ENCODE measurements at places on chromosomes 5 and 9.

- no peak for DNase-seq
These were observed 86.6 kb downstream of the C5orf15 start for GRCh38 chr5:133881576-133882388.

- DNase-seq, result no peak
These were observed 15.6 kb downstream of the C5orf58 start for GRCh38 chr5:170248172-170248930.

DNA sequence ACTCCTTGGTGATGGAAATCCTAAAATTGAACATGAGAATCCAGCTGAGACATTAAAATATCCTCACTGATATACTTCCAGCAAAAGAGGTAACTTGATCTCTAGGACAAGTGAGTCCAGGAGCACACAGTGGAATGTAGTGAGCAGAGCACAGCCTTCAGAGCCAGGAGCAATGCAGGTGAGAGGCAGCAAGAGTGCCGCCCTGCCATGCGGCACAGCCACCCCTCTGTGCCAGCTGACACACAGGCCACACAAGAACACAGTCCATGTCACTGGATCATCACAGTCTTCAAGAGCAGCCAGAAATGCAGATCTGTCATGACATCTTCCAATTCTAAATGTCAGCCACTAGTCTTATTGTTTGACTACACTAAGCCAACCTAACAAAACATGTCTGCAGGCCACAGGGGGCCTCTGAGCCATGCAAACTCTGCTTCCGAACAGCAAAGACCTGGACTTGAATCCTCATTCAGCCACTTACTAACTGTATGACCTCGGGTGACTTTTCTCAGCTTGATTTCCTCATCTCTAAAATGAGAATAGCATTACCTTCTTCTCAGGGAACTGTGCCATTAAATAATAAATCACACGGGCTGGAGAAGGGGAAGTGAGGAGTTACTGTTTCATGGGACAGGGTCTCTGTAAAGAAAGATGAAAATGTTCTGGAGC is 47.0 kb downstream of the CCDC125 start:
- no peak for DNase-seq

DNA sequence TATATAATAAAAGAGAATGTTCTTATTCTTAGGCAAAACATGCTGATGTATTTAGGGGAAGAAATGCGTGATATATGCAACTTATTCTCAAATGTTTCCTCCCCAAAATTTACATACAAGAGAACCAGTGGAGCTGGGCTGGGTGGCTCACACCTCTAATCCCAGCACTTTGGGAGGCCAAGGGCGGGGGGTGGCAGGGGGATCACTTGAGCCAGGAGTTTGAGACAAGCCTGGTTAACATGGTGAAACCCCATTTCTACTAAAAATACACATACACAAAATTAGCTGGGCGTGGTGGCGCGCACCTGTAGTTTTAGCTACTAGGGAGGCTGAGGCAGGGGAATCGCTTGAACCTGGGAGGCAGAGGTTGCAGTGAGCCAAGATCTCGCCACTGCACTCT is 27.5 kb upstream of the UBTD2 start:
- DNase-seq, result no peak

DNA sequence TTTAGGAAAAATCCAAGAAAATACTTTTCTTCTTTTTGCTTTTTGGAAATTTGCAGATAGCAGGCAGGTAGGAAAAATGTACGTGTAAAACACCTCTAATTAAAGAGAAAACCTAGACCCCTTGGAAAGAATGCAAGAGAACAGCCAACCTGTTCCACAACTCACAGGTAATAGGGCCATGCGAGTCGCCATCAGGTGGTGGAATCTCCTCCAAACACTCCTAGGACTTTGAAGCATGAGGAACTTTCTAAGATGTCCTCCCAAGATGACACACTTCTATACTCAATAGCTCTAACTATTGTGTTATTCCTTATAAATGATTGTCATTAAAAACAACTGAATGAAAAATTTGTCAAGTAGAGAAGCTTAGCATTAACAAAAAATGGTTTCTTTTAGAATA is 174.0 kb downstream of the TMC1 start:
- no peak for DNase-seq

DNA sequence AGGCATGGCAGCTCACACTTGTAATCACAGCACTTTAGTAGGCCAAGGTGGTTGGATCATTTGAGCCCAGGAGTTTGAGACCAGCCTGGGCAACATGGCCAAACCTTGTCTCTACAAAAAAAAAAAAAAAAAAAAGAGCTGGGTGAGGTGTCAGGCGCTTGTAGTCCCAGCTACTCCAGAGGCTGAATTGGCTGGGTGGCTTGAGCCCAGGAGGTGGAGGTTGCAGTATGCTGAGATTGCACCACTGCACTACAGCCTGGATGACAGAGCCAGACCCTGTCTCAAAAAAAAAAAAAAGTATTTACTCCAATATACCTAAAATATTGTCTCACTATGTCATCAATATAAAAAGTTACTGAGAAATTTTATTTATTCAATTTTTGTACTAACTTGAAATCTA is 2.8 kb downstream of the SCAI start:
- no peak for DNase-seq

GRCh38 chr5:179907556-179908324 is at the start of gene TBC1D9B:
Gene TBC1D9B, minus strand, starts transcription at chr5:179907897. Its CDS starts 76 bp downstream, at chr5:179907821.
- no peak for DNase-seq

DNA sequence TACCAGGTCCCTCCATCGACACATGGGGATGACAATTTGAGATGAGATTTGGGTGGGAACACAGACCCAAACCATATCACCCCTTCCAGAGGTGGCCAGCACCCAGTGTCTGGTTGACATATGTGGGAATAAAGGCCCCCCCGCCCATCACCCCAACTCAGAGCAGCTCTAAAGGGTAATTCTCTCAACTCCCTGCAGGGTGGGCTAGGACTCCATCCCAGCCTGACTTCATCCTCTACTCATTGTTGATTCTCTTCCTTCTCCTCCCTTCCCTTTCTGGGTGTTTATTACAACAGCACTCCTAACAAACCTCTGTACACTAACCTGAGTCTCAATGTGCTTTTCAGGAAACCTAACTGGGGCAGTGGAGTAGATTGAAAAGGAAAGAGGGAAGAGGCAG is 339.9 kb downstream of the ACTL7B start:
- DNase-seq, result no peak

DNA sequence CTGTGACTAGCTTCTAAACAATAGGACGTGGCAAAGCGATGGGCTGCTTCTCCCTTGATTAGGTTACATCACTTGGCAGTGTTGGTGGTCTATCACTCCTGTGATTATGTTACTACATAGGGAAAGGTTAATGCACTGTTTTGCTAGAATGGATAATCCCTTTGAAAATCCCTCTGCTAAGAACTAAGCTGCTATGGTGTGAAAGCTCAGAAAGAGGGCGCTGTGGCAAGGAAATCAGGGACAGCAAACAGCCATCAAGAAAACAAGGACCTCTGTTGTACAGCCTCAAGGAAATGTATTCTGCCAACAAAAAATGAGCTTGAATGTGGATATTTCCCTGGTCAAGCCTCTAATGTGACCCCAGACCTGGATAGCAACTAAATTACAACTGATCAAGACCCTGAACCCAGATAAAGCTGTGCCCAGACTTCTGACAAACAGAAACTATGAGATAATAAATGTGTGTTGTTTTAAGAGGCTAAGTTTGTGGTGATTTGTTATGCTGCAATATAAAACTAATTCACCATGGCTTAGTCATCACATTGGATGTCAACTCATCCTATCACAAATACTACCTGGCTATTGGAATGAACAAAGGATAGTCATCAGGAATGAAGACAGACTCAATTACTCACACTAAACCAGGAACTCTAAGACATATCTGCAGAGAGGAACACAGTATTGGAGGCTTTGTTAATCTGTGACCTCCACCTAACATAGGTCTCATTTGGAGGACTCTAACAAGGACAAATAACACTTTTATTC is 1215.9 kb downstream of the EFNA5 start:
- no peak for DNase-seq

- no peak for DNase-seq
These were observed 16.4 kb upstream of the ZNF474 start for GRCh38 chr5:122112733-122113558.

- DNase-seq, result no peak
These were observed 1.2 kb downstream of the KCNMB1 start for GRCh38 chr5:170387775-170388639.

DNA sequence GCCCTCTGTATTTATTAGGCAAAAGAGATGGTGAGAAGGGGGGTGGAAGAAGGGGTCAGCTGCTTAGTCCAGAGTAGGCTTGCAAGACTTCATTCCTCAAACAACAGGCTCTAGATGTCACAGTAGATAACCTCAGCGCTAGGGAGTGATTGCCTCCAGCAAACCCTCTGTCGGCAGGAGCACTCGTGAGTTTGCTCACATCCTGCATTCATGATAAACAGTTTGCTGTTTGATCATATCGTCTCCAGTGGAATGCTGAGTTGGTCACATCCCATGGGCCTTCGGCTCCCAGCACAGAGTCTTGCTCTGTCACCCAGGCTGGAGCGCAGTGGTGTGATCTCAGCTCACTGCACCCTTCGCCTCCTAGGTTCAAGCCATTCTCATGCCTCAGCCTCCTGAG is 3.6 kb downstream of the TTC23L start:
- no peak for DNase-seq

GRCh38 chr5:101678481-101679193 is 617.4 kb downstream of the SLCO4C1 start:
- peak; percentile 10 for DNase-seq

- DNase-seq, result no peak
These were observed 98.4 kb downstream of the MAPKAP1 start for GRCh38 chr9:125608489-125609224.

GRCh38 chr9:79134654-79135053 is 437.1 kb upstream of the TLE4 start:
- no peak for DNase-seq

DNA sequence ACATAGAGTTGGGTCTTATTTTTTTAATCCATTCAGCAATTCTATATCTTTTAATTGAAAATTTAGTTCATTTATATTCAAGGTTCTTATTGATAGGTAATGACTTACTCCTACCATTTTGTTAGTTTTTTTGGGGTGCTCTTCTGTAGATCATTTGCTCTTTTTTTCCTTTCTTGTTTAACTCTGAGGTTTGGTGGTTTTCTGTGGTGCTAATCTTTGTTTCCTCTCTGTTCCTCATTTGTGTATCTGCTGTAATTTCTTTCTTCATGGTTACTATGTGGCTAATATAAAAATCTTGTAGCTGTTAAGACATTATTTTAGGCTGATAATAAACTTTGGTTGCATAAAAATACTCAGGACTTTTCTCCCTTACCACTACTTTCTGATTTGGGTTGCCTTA is 181.6 kb upstream of the DMRTA1 start:
- no peak for DNase-seq

DNA sequence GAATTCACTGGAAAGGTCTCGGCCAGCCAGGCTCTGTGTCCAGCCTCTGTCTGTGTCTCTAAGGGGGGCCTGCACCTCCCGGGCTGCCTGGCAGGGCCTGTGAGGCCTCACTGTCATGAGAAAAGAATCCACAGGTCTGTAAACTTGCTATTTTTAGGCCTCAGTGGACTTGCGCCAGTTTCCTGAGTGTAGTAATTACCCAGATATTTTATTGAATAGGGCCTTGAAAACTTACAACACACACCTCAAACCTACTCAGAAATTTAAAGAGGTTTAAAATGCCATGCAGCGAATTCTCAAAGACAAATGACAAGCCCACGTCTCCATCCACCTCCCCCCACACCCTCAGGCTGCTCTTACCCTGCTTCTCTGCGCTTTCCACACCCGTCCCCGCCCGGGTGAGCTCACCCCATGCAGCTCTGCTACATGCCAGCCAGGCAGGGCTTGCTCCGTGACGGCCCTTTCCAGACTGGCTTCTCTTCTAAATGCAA is 8.8 kb upstream of the TENT4A start:
- no peak for DNase-seq

GRCh38 chr5:93604644-93605515 is 21.9 kb downstream of the NR2F1 start:
- DNase-seq, result no peak

- no peak for DNase-seq
These were observed 153.3 kb upstream of the IZUMO3 start for GRCh38 chr9:24698881-24699518.

DNA sequence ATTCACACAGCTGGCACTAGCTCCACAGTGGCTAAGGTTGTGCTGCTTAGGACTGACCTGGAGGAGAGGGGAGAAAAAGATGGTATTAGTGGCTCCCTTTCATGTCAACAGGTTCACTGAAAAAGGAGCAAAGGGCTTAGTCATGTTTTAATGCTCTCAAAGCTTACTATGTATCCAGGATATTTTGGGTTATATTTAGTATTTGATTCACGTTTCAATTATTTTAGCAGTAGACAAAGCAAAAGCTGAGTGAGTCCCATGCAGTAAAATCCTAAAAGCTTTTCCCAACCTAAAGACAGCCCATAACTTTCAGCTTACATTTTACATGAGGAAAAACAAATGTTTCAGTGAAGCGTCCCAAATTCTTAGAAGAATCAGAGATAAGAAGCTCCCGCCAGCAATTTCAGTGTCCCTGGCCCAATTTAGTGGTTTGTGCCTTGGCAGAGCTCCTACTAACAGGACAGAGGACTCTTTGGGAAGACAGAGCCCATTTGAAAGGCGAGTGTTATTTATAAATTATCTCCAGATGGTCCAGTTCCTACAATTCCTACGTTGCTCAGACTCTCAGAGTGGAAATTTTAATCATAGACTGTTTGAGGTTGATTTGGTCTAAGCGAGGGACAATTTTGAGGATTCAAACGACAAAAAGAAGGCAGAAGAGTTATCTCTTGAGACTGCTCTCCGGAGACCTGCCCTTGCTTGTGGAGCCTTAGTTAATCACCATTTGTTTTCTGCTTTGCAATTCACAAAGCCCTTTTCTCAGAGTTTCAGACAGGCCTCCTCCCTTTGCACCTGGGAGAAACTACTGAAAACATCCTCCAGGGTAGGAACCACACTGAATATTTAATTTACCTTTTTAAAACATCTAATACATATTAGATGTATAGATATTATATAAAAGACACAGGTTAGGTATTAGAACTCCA is 225.0 kb upstream of the ANKRD55 start:
- no peak for DNase-seq

DNA sequence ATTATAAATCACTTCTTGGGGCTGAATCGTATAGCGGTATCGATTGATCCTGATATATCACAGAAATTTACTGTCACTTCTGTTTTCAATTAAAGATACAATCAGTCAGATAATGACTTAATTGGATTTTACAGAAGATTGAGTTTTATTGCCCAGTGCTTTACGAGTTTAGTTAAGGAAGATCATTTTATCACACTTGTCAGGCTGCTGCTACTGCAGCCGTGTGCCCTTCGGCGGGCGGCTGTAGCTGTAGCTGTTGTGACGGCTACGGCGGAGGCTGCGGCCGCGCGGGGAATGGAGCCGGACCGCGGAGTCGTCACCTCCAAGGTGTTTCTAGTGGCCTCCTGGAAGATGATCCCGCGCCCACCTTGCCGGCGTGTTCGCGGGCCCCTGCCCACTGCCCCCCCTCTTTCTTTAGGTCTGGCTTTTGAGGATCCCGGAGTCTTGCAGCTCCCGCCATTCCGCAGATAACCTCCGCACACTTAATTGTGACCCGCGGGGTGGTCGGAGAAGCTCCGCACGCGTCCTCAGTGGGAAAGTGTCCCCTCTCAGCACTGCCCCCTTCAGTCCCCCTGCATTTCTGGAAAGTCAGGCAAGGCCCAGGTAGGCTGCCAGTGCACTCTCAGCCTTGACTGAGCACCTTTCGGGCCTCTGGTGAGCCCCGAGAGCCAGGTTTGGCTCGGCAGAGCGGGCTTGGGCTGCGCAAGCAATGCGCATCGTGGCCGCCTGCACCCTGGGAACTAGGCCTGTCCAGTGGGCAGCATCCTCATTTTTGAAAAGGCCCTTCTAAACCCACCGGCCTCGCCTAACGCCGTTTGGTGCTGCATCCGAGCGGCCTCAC is 6.9 kb upstream of the DMRT3 start:
- DNase-seq, result no peak

- no peak for DNase-seq
These were observed 37.9 kb upstream of the SRP19 start for GRCh38 chr5:112823181-112823580.

- no peak for DNase-seq
These were observed 603 bp downstream of the PPIP5K2 start for GRCh38 chr5:103120607-103121200.
